ENCODE measurements at places on chromosomes 2 and 18. TPM values are rescaled to one million over a fixed set of nuclear protein-coding genes. Genes with fewer than 3 reads are reported as not detected.

DNA sequence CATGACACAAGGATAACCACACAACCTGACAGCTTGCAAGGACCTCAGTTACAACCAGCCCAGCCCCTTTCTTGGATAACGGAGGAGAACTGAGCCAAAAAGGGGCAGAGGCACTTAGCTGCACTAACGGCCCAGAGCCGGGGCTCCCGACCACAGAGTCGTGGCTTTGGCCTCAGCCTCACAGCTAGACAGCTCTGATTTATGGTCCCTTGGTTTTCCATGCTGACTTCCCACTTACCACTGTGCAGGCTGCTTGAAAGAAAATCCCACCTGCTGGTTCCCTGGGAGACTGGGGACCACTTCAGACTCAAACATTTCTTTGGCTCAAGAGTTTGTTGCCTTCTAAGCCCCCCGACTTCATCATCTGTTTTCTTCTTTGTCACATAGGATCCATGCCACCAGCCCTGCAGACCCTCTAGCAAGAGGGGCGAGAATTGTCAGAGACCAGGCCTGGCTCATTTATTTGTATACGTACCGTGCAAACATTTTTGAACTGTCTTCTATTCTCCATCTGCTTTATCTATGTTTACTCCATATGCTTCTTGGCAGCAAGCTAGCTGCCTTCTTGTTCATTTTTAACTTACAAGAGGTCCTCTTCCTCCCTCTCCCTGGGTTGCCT is 352.6 kb upstream of the MYT1L start:
- H3K27ac ChIP-seq: no peak overlapping the region
- no peaks in the 10 kb centered on the region for H3K27me3 ChIP-seq
- no peak overlapping the region for H3K4me3 ChIP-seq
- no peak for DNase-seq
- no peaks in the 10 kb centered on the region for H3K4me1 ChIP-seq

The SCN2A gene
- 0.34 TPM for total RNA-seq

The SLC19A3 gene
- total RNA-seq: 2.8 TPM

DNA sequence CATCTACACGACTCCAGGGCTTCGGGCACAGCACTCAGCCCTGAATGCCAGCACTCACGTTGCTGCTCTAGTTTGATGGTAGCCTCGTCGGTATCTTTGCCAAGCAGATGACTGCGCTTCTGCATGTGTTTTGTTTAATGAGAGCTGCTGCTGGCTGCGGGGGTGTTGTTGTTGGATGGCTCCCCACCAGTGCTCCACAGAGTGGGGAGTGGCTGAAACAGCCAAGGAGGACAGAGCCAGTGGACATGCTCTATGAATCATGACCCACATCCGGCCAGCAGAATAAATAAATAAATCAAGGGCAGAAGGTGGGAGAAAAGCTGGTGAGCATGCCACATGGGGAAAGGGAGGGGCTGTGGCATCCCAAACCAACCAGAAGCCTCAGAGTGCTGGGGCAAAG is 131.2 kb upstream of the SOX11 start:
- no peaks in the 10 kb centered on the region for H3K36me3 ChIP-seq
- no peaks in the 10 kb centered on the region for H3K27me3 ChIP-seq
- no peak overlapping the region for H3K27ac ChIP-seq

- H3K27ac ChIP-seq: no peak overlapping the region
- no peaks in the 10 kb centered on the region for H3K27me3 ChIP-seq
- H3K4me1 ChIP-seq: no peaks in the 10 kb centered on the region
- no peak overlapping the region for H3K4me3 ChIP-seq
- no peak for DNase-seq
- no peaks in the 10 kb centered on the region for H3K36me3 ChIP-seq
Measured at GRCh38 chr2:123015186-123015585, 1009.9 kb upstream of the CNTNAP5 start.
